Cardiac muscle cell (in vitro differentiated cells and primary cell): ENCODE measurements at places on chromosomes 1 and 21. TPM values are rescaled to one million over a fixed set of nuclear protein-coding genes. Genes with fewer than 3 reads are reported as not detected.
A peak's percentile ranks its signal among the peaks of the same experiment; 100 is the strongest.

PLA2G2C gene
- total RNA-seq: not detected in 2 replicates

GRCh38 chr1:40692429-40692895, 958 bp downstream of the NFYC start:
- peak overlapping the region; percentile 100 for H3K27ac ChIP-seq
- no peaks in the 10 kb centered on the region for H3K36me3 ChIP-seq
- DNase-seq: peak; percentile 47

HSPB7 gene
- 509 and 744 TPM in 2 replicates for total RNA-seq

- no peaks in the 10 kb centered on the region for H3K27me3 ChIP-seq
- DNase-seq: no peak
- no peak overlapping the region for H3K4me3 ChIP-seq
- H3K36me3 ChIP-seq: no peaks in the 10 kb centered on the region
- H3K4me1 ChIP-seq: peaks cover 11% of the 10 kb centered on the region
- no peak overlapping the region for H3K27ac ChIP-seq
These were observed 66.5 kb upstream of the LYST start for GRCh38 chr1:235933017-235933765.

TRIM67 gene
- 0.06 TPM in 1 of 2 replicates, not detected in the other for total RNA-seq
